NCI-H2171 treated with DMSO at 0.1 percent for 48 hours (cell line): ENCODE measurements at places on chromosomes 7 and 10.

DNA sequence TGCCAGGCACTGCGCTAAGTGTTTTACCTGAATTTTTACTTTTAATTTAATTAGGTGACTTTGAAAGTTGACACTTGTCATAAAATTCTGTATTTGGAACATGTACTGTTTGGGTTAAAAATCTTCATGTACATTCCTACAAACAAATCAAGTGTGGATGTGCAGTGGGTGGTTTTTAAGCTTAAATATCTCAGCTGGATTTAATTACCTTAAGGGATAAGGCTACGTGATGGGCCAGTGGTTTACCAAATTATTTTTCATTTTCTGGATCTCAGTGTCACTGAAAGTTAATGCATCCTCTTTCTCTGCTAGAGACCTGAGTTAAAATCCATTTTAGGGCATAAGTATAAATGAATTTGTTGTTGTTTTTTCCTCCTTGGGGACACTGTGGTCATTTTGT, 51.1 kb downstream of the EXOC4 start:
- DNase-seq, result no peak

DNA sequence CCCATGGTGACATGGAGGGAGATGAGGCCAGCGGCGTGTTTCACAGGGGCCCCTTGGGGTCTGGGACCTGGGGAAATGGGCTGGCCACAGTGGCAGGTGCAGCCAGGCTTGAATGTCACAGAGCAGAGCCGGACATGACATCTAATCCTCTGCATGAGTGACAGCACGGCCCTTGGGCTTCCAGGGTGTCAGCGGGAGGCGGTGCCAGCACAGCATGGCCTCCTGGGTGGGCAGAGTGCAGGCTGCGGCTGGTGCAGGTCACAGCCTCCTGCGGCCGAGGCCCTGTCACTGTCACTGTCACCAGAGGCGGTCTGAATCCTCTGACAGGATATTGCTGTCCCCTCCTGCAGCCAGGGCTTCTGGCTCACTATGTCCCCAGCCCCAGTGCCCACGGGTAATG, 18.2 kb downstream of the BHLHA15 start:
- no peak for DNase-seq

GRCh38 chr10:74061104-74061503, 63.2 kb downstream of the VCL start:
- DNase-seq, result no peak

DNA sequence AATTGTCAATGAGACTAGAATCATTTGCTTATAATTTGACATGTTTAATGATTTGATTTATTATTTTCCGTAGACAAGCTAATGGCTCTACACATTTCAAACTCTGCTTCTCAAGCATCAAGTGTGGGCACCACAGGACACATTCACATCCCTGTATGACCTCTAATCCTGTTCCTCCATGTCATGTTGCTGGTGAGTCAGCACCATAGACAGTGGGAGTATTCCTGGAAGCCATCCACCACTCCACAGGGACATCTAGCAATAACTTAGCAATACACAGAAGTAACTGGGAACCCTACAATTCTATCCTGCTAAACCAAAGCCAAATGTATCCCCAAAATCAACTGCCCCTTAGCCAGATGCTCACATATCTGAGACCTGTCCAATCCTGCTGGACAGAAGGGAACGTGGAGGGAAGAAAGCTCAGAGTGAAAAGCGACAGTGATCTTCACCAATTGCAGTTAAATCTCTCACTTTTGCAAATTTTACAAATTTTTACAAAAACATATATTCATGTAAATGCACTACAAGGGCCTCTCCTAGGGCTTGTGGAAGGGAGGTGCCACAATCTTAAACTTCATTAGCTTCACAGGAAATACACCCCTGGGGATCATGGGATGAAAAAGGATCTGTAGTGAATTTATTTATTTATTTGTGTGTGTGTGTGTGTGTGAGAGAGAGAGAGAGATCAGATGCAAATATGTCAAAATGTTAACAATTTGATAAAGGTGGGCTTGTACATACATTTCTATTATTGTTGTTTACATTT, 126.5 kb downstream of the GFRA1 start:
- DNase-seq, result no peak

DNA sequence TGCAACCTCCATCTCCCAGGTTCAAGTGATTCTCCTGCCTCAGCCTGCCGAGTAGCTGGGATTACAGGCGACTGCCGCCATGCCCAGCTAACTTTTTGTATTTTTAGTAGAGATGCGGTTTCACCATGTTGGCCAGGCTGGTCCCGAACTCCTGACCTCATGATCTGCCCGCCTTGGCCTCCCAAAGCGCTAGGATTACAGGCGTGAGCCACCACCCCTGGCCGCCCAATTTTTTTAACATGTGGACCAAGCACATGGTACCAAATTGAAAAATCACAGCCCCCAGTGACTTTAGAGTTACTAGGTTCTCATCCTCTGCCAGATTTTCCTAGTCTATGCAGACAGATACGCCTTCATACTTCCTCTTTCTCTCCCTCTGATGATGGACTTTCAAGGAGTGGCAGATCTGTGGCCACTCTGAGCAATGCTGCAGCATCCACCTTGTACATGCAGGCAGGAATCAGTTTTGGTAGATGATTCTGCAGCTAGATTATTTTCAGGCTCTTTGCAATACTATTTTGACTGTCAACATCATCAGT, 34.0 kb upstream of the EZH2 start:
- no peak for DNase-seq

DNA sequence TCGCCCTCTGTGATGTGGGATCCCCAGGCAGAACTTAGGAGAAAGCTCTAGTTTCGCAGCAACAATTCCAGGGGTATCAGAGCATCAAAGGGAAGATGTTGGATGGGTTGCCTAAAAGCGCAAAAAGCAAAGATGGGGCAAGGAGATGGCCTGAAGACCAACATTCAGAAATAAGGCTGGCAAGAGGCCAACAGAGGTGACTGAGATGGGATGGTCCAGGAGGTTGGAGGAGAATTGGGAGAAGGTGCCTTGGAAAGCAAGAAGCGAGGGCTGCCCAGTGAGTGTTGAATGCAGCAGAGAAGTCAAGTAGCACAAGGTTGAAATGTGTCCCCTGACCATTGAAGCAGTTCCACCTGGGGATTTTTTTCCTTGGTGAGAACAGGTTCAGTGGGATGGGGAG, 38.4 kb upstream of the TMEM273 start:
- DNase-seq, result no peak

- no peak for DNase-seq
Measured at GRCh38 chr10:42999385-43000020, 77.4 kb upstream of the RET start.

GRCh38 chr7:113890331-113891030, 28.3 kb downstream of the PPP1R3A start:
- no peak for DNase-seq

DNA sequence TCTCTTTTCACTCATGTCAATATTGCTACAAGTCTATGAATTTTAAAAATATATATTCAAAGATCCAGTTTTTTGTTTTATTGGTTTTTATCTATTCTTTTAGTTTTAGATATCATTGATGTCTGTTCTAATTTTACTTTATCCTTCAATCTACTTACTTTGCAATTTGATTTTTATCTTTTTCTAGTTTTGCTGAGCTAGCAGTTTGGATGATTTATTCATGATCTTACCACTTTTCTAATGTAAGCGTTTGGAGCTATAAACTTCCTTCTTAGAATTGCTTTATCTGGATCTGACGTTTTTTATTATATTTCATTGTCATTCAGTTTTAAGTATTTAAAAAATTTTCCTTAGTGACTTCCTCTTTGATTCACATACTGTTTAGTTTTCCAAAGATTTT, 664.5 kb upstream of the VSTM2A start:
- DNase-seq, result no peak

- no peak for DNase-seq
Measured at GRCh38 chr7:99644431-99644830, 27.7 kb downstream of the ZSCAN25 start.

DNA sequence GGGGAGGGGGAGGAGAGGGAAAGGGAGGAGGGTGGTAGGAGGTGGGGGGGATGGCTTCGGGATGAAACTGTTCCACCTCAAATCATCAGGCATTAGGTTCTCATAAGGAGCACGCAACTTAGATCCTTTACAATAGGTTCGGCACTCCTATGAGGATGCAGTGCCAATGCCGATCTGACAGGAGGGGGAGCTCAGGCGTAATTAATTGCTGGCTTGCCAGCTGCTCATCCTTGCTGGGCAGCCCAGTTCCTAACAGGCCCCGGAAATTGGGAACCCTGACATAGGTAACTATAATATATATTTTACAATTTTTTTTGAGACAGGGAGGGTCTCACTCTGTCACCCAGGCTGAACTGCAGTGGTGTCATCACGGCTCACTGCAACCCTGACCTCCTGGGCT, 118.8 kb upstream of the SFMBT2 start:
- DNase-seq, result peak; percentile 14

DNA sequence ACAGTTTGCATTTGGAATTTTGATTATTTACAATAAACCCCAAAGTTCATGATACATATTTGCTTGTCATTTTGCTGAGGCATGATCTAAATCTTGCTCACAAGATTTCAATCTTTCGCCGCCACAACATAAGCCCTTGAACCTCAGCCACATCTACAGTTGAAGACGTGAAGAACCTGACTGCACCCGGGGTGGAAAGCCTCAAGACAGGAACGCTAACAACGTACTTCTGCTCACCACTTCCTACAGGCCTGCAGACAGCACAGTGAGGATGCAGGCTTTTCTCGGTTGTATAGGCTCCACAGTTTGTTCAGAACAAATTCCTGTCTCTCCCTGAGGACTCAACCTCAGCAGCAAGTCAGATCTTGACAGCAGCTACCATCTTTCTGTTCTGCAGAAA, 393.8 kb upstream of the PRKCQ start:
- DNase-seq, result no peak

- peak; percentile 85 for DNase-seq
Measured at GRCh38 chr10:119892188-119893065, at the start of gene SEC23IP. SEC23IP (plus strand) TSS chr10:119892730; CDS start chr10:119892783, 53 bp downstream.

GRCh38 chr10:97203220-97203619, 17.5 kb upstream of the SLIT1 start:
- DNase-seq, result no peak

GRCh38 chr10:49228677-49229076, 40.5 kb upstream of the TMEM273 start:
- DNase-seq, result no peak

GRCh38 chr7:91752102-91752501, 128.4 kb downstream of the MTERF1 start:
- DNase-seq, result peak; percentile 66

DNA sequence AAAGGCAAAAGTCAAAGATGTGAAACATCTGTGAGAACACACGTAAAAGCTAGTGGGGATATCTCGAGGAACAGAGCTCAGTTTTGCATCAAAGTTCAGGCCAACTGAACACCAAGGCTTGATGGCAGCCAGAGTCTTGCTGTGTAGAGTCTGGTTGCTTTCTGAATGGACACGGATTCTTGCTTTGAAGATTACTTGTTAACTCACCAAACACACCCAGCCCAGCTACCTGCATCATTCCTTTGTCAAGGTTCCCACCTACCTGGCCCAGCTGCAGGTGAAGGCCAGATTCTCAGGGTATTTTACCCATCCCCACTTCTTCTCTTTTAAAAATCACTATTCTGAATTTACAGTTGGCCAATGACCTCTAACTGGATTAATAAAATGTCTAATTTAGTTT, 174.4 kb upstream of the PHYHIPL start:
- no peak for DNase-seq

GRCh38 chr7:144941127-144941526, 105.3 kb upstream of the TPK1 start:
- DNase-seq, result peak; percentile 46

GRCh38 chr7:157056957-157057902, 46.8 kb upstream of the MNX1 start:
- DNase-seq, result no peak

DNA sequence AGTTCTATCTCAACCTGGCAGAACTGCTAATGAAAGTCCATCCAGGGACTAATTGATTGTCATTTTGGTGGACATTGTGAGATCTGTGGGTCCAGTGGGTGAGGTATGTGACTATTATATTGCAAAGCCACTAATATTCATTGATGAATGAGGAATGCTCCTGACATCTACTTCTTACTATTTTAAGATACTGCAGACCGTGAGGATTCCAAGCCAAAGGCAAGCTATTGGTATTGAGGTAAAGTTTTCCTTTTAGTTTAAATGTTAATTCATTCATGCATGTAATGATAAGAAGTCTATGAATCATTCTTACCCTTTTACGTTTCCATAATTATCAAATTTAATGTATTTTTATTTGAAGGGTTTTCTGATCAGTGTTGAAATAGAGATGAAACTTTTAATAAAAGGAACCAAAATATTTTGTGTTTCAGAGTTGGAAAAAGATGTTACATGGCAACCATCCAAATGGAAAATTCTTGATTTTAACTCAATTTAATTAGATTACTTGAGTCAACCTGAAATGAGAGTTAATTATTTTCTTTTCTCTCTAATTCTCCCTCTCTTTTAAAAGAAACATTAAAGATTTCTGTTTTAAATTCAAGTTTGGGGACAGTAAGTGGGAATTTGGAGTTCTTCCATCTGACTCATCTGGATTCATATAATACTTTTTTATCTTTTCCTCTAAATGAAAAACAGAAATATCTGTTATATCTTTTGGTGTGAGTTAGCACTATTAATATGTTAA, 39.6 kb downstream of the NUP205 start:
- DNase-seq, result no peak

DNA sequence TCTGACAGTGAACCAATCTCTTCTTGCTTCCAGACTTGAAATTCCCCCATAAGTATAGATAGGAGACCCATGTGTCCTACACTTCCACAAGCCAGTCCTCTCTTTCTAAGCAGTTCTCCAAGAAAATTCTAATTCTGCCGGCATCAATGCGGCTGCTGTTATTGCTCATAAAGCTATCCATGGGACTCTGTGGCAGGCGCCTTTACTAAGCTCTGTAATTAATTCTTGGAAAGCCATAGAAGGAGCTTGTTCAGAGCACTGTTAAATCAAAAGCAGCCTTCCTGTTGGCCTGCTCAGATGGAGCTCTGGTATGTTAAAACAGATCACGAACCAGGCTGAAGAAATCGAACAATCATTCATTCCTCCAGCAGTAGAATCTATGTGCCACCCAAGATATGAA, 244.3 kb upstream of the NFE2L3 start:
- DNase-seq, result no peak

GRCh38 chr10:126857178-126857806, 47.9 kb upstream of the DOCK1 start:
- no peak for DNase-seq

GRCh38 chr10:96244354-96244753, 27.0 kb downstream of the BLNK start:
- no peak for DNase-seq

- DNase-seq, result no peak
Measured at GRCh38 chr7:116920359-116920758, 32.9 kb upstream of the ST7 start.
